ENCODE measurements at places on chromosomes 6 and 20.

DNA sequence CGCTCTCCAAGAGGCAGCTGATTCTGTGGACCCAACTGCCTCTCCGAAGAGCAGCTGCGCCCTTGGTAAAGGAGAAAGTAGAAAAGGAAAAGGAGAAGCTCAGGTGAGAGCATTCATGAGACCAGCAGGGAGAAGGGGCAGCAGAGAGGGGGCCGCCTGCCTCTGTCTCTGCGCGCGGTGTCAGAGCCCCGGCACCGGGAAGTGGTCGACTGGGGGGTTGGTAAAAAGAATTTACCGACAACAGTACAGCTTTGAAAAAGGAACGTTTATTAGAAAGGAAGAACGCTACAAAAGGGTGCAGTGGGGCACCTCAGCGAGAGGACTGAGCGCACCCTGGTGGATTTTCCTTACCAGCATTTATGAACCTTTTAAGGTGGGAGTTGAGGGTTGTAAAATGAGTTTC lies 61.9 kb downstream of the GPR6 start:
- no peak for DNase-seq

- DNase-seq = no peak
Observed at GRCh38 chr20:60502881-60503280, 544.7 kb downstream of the CDH26 start.

GRCh38 chr6:31158863-31159855 lies 770 bp downstream of the TCF19 start:
- no peak for DNase-seq

GRCh38 chr6:45486736-45487135 lies 109.0 kb upstream of the SUPT3H start:
- no peak for DNase-seq

Data from activated T-helper 1 cell treated with anti-CD3 and anti-CD28 coated beads, Interleukin-2, amount 50 U/mL, for 16 hours (primary cell).